ENCODE measurements at places on chromosomes 12 and 14.

GRCh38 chr12:130161261-130162243 lies 712 bp upstream of the FZD10 start:
- no peak for DNase-seq

GRCh38 chr12:66297923-66298322 lies 4.4 kb upstream of the HELB start:
- DNase-seq = no peak

DNA sequence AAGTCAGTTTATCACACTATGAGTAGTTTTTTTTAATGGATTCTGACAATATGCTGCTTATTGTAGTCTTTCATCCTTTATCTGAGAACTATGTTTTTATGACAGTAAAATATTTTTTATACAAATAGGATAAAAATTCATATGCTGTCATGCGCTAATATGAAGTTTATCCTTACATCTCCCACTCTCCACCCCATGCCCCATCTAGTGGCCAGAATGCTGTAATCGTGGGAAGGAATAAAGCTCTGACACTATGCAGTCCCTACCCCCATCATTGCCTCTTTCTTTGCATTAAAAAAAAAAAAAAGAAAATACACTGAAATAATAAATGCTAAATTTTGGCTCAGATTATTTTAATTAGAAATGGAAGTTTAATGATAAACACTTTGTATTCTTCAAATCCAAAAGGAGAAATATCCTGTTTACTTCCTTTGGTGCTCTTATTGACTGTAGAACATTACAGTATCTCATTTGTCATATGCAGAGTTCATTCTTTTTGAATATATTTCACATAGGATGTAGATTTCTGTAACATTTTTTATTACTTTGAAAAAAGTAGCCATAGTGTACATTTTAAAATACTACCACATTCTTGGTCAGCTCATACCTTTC lies 145.9 kb upstream of the SLCO1C1 start:
- DNase-seq = peak; percentile 3

GRCh38 chr14:61355892-61356325 lies 34.5 kb downstream of the PRKCH start:
- DNase-seq = no peak

Measured in activated CD4-positive, alpha-beta T cell treated with anti-CD3 and anti-CD28 coated beads, Interleukin-2, Interleukin-6, amounts not matched to agents 100 ng/mL and 50 ng/mL, durations not matched to agents 16 hours and 8 hours (primary cell).